Right cardiac atrium (tissue), 5 donors: ENCODE measurements at places on chromosomes 7 and 10.

DNA sequence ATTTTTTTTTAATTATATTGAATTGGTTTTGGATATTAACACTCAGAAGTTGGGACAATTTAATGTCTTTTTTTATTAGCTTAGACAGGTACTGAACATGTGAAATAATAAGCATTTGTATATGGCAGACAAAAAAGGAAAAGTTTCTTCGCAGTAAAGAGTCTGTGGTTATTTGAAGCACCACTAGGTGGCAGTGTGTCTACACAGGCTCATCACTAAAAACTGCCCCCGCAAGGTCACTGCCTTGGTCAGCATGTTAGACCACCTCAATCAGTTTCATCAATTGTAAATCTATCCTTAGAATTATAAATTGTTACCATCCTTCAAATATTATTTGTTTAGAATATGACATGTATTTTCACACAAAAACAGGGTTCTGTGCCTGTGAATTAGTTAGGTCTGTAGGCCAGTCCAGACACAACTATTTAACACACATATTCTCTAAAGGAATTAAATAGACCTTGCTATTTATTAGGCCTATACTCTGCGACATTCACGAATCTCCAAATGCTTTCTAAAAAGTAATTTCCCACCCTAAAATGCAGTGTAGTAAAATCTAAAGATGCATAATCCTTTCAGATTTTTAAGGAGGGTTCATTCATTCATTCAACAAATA is 17.0 kb downstream of the PNLIPRP3 start:
- no peak for DNase-seq

GRCh38 chr7:104497379-104497967 is 169.1 kb downstream of the LHFPL3 start:
- no peak for DNase-seq

- no peak for DNase-seq
Measured at GRCh38 chr7:125059861-125060456, 130.3 kb upstream of the POT1 start.

- no peak for DNase-seq
Measured at GRCh38 chr7:69907720-69908119, 309.4 kb downstream of the AUTS2 start.

- DNase-seq = no peak
Measured at GRCh38 chr7:14858410-14858809, 44.1 kb downstream of the DGKB start.

GRCh38 chr7:30654296-30655090 is 27.8 kb downstream of the CRHR2 start:
- no peak for DNase-seq

- no peak for DNase-seq
Measured at GRCh38 chr10:101466016-101466912, 112.3 kb downstream of the BTRC start.

- no peak for DNase-seq
Measured at GRCh38 chr10:130727766-130728490, 583.6 kb downstream of the TCERG1L start.

GRCh38 chr7:149823631-149824199 is 14.5 kb upstream of the ZNF862 start:
- peak; percentile 30 for DNase-seq

DNA sequence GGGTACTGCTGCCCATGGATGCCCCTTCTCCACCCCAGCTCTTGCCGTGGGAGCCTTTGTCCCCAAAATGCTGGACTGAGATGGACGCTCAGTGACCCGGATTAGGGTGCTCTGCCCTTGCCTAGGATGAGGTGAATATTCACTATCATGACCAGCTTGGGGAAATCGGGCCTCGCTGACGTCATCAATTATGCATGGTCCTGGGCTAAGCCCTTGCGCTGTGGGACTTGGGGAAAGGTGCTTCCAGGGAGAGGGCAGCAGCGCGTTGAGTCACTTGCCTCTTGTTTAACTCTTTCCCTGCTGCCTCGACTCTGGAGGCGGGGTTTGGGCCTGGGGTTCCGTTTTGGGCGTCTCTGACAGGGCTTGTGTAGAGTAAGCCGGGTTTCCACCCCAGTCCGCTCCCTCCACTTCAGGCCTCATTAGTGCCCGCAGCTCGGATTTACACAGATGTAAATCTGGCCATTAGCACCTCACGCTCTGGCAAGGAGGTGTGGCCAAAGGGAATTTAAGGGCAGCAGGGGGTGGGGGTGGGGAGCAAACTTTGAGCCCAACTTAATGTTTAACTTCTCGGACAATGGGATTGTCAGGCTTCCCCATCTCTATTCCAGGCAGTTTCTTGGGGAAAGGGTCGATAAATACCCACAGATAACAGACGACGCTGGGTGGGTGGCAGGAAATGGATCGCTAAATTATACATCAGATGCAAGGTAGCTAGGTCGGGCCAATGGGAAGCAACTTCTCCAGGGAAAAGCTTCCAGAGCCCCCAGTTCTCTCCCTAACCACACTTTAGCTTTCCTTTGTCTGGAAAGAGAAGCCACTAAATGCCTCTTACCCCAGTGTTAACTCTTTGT is 51.3 kb upstream of the TCF7L2 start:
- DNase-seq = peak; percentile 48

- DNase-seq = peak; percentile 69
Measured at GRCh38 chr7:32062150-32062549, 8.1 kb downstream of the PDE1C start.

GRCh38 chr7:45646996-45647825 is 73.0 kb downstream of the ADCY1 start:
- no peak for DNase-seq

DNA sequence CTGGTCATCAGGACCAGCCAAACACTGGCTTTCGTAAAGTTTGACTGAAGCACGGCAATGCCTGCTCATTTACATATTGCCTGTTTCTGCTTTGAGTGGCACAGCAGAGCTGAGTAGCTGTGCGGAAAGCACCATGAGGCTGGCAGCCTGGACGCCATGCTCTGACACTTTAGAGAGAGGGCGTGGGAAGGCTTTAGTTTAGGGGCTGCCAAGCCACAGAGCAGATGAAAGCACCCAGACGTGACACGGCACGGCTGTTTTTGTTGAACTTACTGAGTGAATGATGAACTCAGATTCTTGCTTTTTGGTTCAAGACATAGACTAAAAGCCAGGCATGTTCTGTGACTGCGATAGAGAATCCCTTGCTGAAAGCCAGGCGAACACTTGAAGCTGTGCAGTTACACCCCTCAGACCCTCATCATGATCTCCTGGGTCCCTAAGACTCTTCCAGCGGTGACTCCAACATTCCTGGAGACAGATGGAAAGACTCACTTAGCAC is 182.1 kb downstream of the ZMYND11 start:
- peak; percentile 88 for DNase-seq

DNA sequence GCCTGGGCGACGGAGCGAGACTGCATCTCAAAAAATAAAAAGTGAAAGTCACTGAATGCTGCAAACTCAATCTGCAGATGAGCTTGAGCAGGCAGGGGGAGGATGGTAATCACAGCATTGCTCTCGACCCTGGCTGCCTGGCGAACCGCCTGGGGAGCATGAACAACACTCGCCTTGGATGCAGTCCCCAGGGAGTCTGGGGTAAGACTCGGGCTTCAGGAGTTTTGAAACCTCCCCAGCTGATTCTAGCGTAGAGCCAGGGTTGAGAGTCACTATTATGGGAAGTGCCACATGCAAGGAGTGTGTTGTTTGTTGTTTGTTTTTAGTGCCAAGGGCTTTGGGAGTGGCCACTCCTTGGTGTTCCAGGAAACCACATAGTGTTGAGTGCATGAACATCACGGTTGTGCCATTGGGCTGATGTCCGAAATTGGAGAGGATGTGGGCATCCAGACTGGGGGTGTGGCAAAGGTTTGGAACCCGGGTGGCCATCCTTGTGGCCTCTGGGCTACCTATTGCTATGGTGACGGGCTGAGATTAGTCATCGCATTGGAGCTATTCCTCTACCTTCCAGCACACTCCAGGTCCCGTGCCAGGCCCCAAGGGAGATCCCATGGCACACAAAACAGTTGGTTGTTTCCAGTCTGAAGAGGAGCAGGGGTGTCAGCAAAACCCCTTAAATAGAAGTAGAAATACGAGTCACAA is 92.6 kb downstream of the RGS10 start:
- peak; percentile 88 for DNase-seq

GRCh38 chr7:141128506-141128905 is 54.6 kb downstream of the TMEM178B start:
- DNase-seq = no peak

- DNase-seq = no peak
Measured at GRCh38 chr10:61805091-61805490, 96.4 kb upstream of the ARID5B start.

- DNase-seq = no peak
Measured at GRCh38 chr7:155453296-155454182, 4.4 kb upstream of the EN2 start.

- DNase-seq = no peak
Measured at GRCh38 chr7:135490783-135491182, 19.1 kb downstream of the CNOT4 start.

DNA sequence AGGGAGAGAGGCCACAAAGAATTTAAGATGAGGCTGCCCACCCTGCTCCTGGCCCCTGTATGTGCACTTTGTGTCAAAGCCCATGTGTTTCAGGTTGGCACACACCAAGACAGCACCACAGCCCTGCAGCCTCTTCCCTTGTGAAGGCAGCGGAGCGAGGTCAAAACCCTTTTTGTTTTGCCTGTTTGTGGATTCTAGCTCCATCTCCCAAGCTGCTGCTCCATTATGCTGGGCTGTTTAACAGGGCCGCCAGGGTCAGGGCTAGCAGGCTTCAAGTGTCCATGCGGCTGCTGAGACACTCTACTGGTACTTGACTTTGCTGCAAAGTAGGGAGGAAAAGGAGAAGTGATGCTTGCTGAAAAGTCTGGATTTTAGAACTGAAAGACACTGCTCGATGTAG is 142.3 kb upstream of the EFCAB10 start:
- DNase-seq = no peak

GRCh38 chr10:131277969-131278368 is 33.6 kb downstream of the TCERG1L start:
- DNase-seq = no peak

DNA sequence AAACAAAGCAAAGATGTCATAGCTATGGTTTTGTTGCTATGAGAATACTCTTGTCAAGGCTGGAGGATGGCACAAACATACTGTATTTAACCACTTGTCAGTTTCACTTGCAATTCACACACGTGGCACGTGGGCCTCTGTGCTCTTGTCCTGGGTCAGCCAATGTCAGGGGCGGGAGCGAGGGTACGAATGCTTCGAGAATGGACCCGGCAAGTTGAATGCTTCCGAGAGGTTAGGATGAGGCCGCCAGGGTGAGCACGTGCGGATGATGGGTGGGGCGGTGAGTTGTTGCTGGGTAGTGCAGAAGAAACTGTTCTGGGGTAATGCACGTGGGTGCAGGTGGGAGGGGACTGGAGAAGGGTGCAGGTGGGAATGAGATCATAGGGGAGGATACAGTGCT is 10.4 kb upstream of the OCM2 start:
- no peak for DNase-seq

- peak; percentile 73 for DNase-seq
Measured at GRCh38 chr10:95246582-95247051, 44.2 kb downstream of the PDLIM1 start.

DNA sequence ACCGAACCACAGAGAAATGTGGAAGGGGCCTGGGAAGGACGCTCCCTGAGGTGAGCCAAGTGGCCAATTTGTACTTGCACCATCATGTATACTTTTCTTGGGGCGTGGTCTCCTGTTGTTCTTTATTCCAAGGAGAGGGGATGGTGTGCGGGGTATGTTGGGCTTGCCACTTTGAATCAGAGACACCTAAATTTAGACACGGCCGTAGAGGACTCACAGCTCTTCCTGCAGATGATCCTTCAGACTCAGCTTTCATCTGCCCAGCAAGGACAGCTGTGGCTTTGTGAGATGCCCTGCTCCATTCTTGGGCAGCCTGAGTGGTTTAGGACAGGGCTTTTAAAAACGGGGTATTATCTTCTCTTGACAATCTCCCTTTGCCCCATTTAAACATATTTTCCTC is 473.2 kb downstream of the REEP3 start:
- no peak for DNase-seq

GRCh38 chr10:97178074-97178473 is 7.7 kb downstream of the SLIT1 start:
- DNase-seq = no peak

DNA sequence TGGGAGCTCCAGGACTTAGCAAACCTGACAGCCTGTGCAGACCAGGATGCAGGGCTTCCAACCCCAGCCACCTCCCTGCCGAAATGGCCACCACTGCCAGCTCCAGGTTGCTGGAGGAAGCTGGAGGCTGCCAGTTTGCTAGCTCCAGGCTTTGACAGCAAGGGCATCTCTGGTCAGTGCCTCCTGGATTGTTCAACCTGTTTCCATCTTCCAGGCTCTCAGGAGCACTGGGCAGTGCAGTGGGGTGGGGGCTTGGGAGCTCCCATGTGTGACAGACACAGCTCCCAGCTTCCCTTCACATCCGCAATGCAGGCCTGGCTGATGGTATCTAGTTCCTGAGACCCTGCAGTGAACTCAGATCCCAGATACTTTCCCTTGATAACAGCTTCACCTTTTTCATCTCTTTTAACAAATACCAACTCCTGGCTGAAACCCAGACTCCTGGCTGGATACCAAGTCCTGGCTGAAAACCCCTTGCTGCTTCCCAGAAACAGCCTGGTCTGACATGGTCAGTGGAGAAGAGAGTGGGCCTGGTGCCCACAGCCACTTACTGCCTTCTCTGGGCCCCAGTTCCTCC is 20.8 kb upstream of the RET start:
- peak; percentile 4 for DNase-seq

GRCh38 chr10:87734987-87735827 is 75.5 kb downstream of the PAPSS2 start:
- peak; percentile 22 for DNase-seq

DNA sequence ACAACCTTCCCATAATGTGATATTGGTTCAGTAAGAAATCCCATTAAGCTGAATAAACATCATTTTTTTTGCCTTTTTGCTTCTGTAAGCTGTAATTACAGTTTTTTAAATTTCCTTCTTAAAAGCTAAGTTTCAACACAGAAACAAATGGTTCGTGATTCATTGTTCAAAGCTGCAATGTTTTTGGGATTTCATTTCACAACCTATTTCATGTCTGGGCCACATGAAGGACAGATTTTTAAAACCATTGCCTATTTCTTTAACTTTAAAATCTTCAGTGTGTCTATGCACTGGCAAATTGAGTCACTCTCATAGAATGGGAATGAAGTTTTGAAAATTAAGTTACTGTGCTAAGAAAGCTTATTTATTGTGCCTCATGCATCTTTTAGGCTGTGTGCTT is 66.9 kb downstream of the TFPI2 start:
- DNase-seq = no peak

DNA sequence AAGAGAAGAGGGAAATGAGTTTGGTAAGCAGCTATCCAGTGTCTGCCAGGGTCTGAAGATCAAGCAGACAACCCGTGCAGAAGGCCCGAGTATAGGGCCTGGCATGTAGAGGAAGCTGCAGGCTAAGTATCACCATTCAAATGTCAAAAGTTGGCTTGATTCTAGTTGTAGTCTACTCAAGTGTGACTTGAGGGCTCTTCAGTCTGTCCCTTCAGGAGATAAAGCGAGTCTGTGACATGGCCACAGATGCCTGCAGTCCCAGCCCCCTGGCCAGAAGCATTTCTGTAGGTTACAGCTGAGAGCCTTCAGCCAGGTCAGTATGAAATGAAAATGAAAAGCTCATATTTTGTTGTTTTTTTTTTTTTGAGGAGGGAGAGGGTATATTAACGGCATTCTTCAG is 97.8 kb upstream of the EEPD1 start:
- no peak for DNase-seq
